Activated CD4-positive, alpha-beta T cell treated with anti-CD3 and anti-CD28 coated beads for 36 hours (primary cell): ENCODE measurements at places on chromosomes 13 and 19. TPM values are rescaled to one million over a fixed set of nuclear protein-coding genes. Genes with fewer than 3 reads are reported as not detected.
A peak's percentile ranks its signal among the peaks of the same experiment; 100 is the strongest.

GRCh38 chr13:58151452-58151851 is 519.9 kb downstream of the PCDH17 start:
- no peak for DNase-seq

DNA sequence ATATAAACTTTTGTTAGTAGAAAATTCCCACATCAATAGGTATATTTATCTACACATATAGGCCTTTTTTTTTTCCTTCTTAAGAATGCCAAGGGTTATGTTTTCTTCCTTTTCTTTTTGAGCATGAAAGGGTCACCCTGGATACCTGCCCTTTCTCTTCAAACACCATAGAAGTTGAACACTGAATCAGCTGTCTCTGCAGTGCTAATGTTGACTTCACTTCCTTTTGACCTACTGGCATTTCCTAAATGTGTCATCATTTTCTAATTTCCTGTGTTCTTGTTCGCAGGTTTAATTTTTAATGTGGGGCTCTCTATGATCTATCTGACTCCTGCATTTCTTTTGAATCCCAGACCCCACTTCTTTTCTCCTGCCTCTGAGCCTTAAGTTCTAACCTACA is 532.0 kb downstream of the GPC6 start:
- no peak for DNase-seq

GRCh38 chr19:11611730-11612129 is 14.4 kb downstream of the ZNF627 start:
- no peak for DNase-seq

SMIM44 gene
- total RNA-seq, result not detected

- no peak for DNase-seq
Observed at GRCh38 chr19:40539070-40539469, 37.6 kb upstream of the SHKBP1 start.

DNA sequence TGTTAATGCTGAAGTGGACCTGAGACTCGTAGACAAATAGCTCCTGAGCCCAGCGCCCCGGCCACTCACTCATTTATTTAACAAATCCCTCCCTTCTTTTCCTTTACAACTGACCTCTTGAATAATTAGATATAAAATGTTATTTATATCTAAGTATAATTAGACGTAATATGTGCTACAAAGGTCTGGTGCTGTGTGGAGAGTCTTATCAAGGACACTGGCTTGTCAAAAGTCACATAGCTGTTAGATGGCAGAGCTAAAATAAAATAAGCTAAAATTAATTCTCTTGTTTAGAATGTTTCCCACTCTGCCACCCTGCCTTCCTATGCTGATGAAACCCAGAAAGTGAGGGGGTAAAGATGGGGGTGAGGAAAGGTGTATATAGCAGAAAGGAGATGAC is 73.0 kb upstream of the FAM216B start:
- no peak for DNase-seq

ZBTB7A gene
- 26.4 TPM for total RNA-seq

LAIR2 gene
- 5.1 TPM for total RNA-seq

ZNF878 gene
- 1.1 TPM for total RNA-seq

DNA sequence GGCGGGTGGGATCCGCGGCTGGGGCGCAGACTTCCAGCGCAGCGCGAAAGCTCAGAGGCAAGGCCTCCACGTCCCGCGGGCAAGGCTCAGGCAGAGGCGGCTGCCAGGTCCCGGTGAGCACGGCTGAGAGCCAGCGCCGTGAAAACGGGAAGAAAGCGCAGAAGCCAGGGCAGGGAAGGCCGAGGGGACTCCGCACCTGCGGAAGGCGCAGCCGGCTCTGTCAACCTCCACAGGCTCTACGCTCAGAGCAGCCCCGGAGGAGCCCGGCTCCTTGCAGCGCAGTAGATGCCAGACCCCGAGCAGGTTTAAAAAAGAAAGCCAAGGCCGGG is 131.0 kb downstream of the RNF17 start:
- DNase-seq, result no peak

ELSPBP1 gene
- not detected for total RNA-seq

SPRY2 gene
- total RNA-seq, result 0.32 TPM

HCST gene
- 32.7 TPM for total RNA-seq

GRCh38 chr13:70432276-70432805 is 324.1 kb upstream of the KLHL1 start:
- no peak for DNase-seq

STARD13 gene
- 0.57 TPM for total RNA-seq

DNA sequence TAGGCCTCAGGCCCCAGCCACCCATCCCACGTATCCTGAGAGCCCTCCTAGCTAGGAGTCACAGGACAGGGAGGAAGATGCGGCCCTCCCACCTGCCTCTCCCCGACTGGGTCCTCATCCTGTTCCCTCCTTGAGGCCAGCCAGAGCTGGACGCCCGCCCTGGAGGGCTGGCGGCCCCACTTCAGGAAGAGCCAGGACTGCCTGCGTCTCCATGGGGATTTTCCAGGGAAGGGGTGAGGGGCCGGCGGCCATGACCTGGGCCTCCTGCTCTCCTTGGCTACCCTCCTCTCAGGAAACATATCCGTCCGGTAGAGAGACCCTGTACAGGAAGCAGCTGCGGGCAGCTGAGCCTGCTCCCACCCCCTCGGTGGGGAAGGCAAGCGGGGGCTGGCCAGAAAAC is 11.3 kb upstream of the PRKD2 start:
- no peak for DNase-seq

GRCh38 chr13:27797228-27797624 is 4.9 kb downstream of the GSX1 start:
- no peak for DNase-seq

- peak; percentile 79 for DNase-seq
Observed at GRCh38 chr19:43470288-43470687, 4.9 kb upstream of the LYPD3 start.

- DNase-seq, result no peak
Observed at GRCh38 chr13:51894239-51894638, 32.5 kb downstream of the CCDC70 start.

GRCh38 chr13:24284889-24285565 is 24.4 kb upstream of the C1QTNF9 start:
- DNase-seq, result no peak

DNA sequence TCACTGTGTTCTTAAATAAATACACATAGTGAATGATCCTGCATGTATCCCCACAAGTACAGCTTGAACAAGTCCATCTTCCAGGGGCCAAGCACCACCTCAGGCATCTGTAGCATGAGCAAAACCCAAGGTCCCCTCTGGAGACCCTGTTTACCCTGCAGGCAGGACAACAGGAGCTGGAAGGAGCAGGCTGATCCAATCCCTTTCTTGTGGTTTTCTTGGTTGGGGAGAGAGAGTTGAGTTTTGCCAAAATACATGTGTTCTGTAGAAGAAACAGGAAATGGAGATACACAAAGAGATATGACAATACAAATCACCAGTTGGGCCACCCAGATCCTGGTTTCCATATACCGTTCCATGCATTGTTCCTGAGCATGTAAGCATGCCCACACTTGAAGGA is 92.8 kb downstream of the SHISA2 start:
- no peak for DNase-seq

DNA sequence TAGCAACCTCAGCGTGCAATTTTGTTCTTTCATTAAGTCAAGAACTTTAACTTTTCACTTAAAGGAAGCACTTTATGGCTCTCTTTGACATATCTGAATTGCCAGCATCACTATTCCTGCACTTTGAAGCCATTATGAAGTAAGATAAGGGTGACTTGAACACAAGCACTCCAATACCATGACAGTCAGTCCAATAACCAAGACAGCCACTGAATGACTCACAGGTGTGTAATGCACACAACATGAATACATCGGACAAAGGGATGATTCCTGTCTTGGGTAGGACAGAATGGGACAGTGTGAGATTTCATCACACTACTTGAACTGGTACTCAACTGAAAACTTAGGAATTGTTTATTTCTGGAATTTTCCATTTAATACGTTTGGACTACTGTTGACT is 233.7 kb upstream of the IPO5 start:
- no peak for DNase-seq

URAD gene
- total RNA-seq, result not detected

ITGBL1 gene
- not detected for total RNA-seq

DNA sequence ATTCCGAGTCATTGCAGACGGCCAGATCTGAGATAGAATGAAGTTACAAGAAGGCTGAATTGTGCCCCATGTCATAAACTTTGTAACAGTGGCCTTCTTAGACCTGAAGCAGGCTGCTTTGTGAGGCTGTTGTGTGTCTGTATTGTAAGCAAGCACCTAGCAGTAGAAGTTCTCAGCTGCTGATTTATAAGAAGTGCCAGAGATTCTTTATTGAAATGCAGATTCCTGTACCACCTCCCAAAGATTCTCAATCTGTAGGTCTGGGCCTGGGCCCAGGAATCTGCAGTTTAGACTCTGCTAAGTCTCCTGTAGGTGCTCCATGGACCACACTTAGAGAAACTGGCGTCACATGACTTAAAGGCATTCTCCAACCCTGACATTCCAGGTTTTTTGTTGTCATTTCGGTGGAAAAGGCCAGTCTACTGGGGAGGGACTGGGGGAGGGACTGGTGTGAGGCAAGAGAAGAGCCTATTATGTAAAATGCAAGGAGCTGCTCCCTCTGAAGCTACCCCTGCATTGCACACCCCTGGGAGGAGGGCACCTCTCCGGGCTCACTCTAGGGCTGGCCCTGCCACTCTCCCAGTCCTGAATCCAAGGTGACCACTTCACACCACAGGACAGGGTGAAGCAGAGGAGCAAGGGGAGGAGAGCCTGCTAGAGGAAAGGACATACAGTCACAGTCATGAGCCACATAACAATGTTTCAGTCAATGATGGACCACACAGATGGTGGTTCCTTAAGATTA is 769 bp upstream of the TMEM272 start:
- DNase-seq, result no peak

NDUFA3 gene
- 99.9 TPM for total RNA-seq

- DNase-seq, result no peak
Observed at GRCh38 chr13:85486663-85487062, 312.6 kb downstream of the SLITRK6 start.

- peak; percentile 90 for DNase-seq
Observed at GRCh38 chr19:14450168-14450874, 17.2 kb downstream of the PKN1 start.

FCER2 gene
- 2.6 TPM for total RNA-seq

GRCh38 chr19:27974082-27974513 is 1238.9 kb downstream of the UQCRFS1 start:
- DNase-seq, result peak; percentile 47

DNA sequence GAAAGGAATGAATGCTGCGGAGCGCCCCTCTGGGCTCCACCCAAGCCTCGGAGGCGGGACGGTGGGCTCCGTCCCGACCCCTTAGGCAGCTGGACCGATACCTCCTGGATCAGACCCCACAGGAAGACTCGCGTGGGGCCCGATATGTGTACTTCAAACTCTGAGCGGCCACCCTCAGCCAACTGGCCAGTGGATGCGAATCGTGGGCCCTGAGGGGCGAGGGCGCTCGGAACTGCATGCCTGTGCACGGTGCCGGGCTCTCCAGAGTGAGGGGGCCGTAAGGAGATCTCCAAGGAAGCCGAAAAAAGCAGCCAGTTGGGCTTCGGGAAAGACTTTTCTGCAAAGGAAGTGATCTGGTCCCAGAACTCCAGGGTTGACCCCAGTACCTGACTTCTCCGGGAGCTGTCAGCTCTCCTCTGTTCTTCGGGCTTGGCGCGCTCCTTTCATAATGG is 8.6 kb downstream of the PDX1 start:
- DNase-seq, result no peak

GRCh38 chr19:6018786-6019185 is 40.8 kb upstream of the RANBP3 start:
- DNase-seq, result peak; percentile 49

DNA sequence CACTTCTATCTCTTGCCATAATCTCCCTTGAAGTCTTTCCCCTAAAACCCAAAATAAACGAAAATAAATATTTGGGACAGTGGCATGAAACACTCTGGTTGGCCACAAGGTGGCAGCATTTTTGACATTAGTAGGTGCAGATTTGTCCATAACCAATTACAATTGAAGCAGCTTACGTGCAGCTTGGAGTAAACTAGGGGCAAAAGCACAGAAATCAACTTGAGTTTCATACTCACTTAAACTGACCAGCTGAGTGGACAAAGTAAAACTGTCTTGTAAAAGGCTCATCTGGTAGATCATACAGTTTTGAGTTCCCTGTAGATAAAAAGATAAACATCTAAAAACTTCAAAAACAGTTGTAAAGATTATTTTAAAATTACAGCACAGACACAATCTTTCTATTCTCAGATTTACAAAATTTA is 18.8 kb downstream of the PDCD5 start:
- peak; percentile 62 for DNase-seq

DPF1 gene
- total RNA-seq, result 1.2 TPM

FUT1 gene
- 0.23 TPM for total RNA-seq

DNA sequence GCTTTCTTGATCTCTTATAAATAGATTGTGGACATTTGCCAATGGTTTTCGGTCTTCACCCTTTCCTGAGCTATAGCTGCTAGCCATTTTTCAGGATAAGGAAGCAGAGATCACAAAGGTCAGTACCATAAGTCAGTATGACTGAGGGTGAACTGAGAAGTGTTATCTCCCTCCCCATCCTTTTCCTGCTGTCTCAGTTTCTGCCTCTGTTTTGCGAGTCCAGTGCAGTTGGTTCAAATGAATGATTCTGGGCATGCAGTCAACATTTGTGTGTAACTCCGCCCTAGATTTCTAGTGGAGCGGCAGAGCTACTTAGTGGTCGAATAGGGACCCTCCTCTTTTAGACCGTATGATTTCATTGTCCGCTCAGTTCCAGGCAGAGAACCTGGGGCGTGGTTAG is 460.8 kb upstream of the ARGLU1 start:
- DNase-seq, result no peak
